T-cell (primary cell): ENCODE measurements at places on chromosomes 16 and 17. TPM values are rescaled to one million over a fixed set of nuclear protein-coding genes. Genes with fewer than 3 reads are reported as not detected.

CNGB1 gene
- not detected for total RNA-seq

KRT32 gene
- not detected for total RNA-seq

IRX6 gene
- not detected for total RNA-seq

TNK1 gene
- total RNA-seq: 9.4 TPM

CDH16 gene
- total RNA-seq: not detected

TPPP3 gene
- total RNA-seq: not detected

MYL4 gene
- total RNA-seq: not detected

EPOP gene
- 0.68 TPM for total RNA-seq

CASKIN1 gene
- not detected for total RNA-seq

TPSG1 gene
- total RNA-seq: not detected

HIC1 gene
- total RNA-seq: 9.1 TPM

FUS gene
- total RNA-seq: 963 TPM
